ENCODE measurements at places on chromosomes 13 and 19.
A peak's percentile ranks its signal among the peaks of the same experiment; 100 is the strongest.

- no peak for DNase-seq
Measured at GRCh38 chr13:112893570-112894422, 75.2 kb upstream of the MCF2L start.

- DNase-seq: no peak
Measured at GRCh38 chr19:1214299-1214861, 8.8 kb downstream of the STK11 start.

- no peak for DNase-seq
Measured at GRCh38 chr13:45367358-45367757, 26.4 kb upstream of the TPT1 start.

- no peak for DNase-seq
Measured at GRCh38 chr13:113527272-113527958, 36.9 kb upstream of the DCUN1D2 start.

- peak; percentile 79 for DNase-seq
Measured at GRCh38 chr19:35868172-35868822, at the start of gene APLP1. TSS of gene APLP1 (plus strand) at chr19:35868574. CDS start at chr19:35868637, 63 bp downstream.

- DNase-seq: no peak
Measured at GRCh38 chr13:27007166-27007565, 164.4 kb downstream of the USP12 start.

DNA sequence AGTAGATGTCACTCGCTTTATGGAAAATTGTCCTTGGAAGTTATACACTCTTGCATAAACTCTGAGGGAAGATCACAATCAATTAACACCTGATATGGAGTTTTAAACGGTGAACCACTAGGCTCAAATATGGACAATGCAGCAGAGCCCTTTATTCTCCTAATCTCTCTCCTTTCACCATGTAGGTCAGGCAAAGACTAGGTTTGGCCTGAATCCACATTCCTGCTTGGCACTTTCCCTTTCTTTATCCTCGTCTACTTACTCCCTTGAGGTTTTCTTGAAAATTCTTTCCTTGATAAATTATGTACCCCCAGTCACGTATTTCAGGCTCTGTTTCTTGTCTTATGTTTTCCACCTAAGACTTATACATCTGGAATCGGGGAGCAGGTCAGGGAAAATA is 751.7 kb downstream of the DACH1 start:
- DNase-seq: no peak

- DNase-seq: no peak
Measured at GRCh38 chr13:46475541-46475991, 77.4 kb upstream of the LRCH1 start.

GRCh38 chr19:54506079-54506478 is 3.4 kb downstream of the LAIR2 start:
- no peak for DNase-seq

DNA sequence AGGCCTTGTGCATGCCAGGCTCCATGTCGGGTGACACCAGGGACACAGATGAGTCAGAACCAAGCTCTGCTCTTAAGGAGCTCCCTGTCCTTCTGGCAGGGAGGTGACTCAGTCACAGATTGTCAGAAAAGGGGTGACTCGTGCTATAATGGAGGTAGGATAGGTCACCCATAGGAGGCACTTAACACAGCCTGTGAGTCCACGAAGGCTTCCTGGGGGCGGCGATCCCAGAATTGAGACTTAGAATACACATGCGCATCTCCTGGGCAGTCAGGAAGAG is 19.6 kb downstream of the FUZ start:
- DNase-seq: no peak

GRCh38 chr13:27911521-27911920 is 8.3 kb upstream of the PDX1 start:
- DNase-seq: no peak

- DNase-seq: no peak
Measured at GRCh38 chr13:30792285-30793000, 57.1 kb downstream of the ALOX5AP start.

DNA sequence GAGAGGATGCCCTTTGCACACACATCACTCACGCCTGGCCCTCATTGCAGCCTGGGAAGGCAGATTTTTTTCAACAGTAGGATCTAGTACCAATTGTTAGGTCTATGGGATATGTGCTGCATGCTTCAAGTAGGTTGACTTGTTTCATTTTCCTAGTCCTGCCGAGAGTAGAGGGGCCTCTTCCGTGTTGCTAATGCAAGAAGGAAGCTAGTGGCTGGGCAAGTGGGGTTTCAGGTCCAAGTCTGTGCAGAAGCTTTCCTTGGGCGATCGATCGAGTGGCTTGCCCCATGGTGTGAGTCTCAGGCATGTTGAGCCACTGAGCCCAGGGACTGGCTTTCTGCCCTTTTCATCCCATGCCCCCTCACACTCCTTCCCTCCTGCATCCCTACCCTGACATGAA is 13.7 kb downstream of the ILF3 start:
- no peak for DNase-seq

DNA sequence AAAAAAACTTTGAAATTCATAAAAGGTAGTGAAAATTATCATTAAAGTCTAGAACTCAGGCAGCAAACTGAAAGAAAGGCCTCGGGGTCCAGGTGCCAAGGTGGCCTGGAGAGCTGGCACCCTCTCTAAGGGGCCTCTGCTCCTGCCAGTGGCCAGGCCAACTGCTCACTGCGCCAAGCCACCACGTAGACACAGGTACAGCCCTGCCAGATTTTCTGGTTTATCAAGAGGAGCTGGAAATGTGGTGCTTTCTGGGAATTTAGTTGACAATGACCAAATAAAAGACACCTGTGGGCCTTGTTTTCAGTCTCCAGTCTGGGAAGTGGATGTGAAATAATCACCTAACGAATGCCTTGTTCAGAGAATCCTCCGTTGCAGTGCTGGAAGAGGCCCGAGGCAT is 22.8 kb downstream of the ZNF574 start:
- no peak for DNase-seq

DNA sequence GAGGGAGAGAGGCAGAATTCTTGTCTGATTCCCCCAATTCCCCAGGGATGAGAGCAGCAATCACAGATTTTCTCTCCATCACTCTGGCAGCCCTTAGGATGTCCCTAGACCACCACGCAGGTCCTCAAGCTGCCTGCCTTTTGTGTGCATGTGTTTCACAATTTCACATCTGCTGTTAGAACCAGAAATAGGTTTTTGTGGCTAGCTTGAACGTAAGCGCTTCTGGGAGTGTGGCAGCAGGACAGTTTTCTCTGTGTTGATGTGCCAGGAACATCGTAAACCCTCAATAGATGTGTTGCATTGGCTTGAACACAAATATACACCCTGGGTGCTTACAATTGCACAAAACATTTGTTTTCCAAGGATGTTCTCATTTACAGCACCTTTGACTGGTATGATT is 78.8 kb upstream of the TMTC4 start:
- no peak for DNase-seq

- DNase-seq: no peak
Measured at GRCh38 chr13:89891416-89891815, 1456.1 kb upstream of the MIR17HG start.

DNA sequence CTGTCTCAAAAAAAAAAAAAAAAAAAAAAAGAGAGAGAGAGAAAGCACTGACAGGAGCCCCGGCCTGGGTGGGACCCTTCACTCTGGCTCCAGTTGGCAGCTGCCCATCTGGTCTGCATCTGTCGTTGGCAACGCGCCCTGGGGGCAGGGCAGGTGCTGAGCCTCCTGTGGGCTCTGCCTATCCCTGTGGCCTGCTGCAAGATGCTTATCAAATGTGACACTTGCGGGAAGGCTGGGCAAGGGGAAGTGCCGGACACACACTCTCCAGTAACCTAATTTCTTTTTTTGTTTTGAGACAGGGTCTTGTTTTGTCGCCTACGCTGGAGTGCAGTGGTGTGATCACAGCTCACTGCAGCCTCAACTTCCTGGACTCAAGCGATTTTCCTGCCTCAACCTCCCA is 10.7 kb upstream of the KPTN start:
- DNase-seq: peak; percentile 82

- DNase-seq: no peak
Measured at GRCh38 chr19:4678881-4679790, 9.0 kb upstream of the MYDGF start.

DNA sequence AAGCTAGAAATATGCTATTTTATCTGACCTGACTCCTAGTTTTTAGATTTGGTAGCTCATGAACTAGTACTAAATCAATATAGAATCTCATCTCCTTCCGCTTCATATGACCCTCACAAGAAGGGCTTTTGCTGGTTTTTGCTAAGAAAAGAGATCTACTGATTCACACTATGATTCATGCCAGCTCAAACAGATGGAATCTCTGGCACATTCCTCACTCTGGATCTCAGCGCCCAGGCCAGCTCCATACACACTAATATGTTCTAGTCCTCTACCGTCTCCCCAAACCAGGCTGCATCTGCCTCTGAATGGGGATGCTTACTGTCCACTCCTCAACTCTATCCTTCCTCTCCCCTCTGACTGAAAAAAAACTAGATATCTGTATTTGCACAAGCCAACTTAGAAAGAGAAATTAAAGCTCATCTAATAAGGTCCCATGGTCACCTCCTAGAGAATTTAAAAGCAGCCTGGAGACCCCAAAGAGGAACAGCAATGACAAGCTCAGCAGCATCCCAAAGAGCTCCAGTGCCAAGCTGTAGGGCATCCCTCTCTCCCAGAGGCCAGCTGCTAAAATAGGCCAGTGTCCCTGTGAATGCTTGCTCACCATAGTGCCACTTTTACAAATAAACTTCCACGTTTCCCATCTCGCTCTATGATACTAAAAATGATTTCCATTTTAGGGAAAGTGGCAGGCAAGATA is 74.9 kb downstream of the LHFPL6 start:
- no peak for DNase-seq

- no peak for DNase-seq
Measured at GRCh38 chr13:112693831-112694497, 4.1 kb downstream of the ATP11A start.

DNA sequence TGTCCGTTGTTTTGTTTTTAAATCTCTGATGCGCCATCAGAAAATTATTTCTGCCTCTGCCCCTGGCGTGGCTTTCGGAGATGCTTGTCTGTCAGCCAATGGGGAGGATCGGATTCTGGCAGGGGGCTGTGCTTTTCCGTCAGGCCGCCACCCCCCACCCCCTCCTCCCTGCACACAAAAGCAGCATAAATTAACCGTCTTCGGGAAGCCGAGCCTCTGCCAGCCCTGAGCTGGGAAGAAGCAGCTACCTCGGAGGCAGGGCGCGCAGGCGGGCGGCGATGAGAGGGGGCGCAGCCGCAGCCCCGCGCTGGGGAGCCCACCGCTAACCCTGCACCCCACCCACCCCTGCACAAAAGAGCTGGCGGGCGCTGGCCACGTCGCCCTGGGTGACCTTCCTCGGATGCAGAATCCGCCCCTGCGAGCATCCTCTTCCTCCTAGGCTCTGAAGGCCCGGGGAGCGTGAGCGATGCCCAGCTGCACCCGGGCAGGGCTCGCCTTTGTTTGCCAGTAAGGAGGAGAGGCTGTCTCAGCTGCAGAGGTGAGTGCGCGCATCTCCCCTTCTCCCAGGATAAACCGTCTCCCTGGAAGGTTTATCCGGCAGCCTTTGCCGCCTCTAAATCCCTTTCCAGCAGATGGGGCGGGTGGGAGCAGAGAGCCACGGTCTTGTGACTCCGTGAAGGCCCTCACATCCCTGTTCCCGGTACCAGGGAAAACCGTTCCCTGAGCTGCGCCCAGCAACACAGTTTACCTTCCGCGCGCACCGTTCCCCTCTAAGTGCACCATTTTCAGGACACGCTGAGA is at the start of gene ATCAY:
Gene ATCAY (plus strand): TSS at position 215 of the 801 bp plus-strand sequence. CDS start 5,083 bp downstream, outside the sequence.
- DNase-seq: no peak

DNA sequence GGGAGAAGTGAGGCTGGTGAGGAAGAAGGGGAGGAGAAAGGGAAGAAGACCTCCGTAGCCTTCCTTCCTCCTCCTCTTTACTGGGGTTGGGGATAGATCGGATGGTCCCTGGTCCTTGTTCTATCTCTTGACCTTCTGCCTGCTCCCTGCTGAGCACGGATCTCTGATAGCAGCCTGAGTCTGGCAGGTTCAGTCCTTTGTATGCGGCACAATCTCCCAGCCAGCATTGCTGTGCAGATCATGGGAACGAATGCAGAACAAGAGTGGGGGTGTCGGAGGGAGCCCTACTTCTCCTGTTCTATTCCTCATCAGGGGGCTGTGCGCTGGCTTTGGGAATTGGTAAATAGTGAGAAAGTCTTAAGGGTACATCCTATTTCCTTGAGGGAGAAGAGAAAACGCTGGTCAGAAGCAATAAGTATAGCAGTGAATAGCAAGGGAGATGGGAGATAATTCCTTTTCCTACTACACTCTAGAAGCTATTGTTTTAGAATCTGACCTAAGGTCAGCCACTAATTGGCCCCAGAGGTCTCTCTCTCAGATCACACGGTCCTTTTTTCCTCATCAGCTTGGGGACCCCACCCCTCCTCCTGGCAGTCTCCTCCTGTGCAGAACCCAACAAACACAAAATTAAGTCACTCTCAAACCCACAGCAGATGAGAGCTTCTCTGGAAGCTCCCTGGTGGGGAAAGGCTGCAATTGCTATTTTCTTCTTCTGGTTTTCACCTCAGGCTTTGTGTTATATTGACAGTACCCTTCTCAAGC is 41.0 kb downstream of the KL start:
- no peak for DNase-seq

GRCh38 chr13:41139296-41139966 is 6.8 kb upstream of the KBTBD6 start:
- no peak for DNase-seq

DNA sequence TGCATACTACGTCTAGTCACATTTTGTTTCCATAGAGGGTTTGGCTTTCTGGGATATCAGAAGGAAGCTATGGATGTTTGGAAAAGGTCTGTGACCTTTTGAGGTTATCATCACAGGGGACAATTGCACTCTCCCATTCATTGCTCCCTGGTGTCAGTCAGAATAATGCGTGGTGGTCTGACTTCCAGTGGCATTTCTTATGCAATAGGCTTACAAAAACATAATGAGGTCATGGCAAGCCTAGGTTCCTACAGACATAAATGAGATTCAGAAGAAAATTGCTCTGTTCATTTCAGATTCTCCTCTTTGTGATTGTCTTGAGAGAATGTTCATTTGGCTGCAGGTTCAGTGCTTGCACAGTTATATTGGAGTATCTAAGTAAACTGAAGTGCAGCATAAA is 54.6 kb downstream of the ARHGAP35 start:
- no peak for DNase-seq

- DNase-seq: no peak
Measured at GRCh38 chr19:56403261-56403660, 871 bp upstream of the ZNF583 start.

- no peak for DNase-seq
Measured at GRCh38 chr13:95505265-95505664, 47.3 kb upstream of the CLDN10 start.

- DNase-seq: no peak
Measured at GRCh38 chr13:62643007-62643483, 1227.4 kb upstream of the PCDH20 start.

DNA sequence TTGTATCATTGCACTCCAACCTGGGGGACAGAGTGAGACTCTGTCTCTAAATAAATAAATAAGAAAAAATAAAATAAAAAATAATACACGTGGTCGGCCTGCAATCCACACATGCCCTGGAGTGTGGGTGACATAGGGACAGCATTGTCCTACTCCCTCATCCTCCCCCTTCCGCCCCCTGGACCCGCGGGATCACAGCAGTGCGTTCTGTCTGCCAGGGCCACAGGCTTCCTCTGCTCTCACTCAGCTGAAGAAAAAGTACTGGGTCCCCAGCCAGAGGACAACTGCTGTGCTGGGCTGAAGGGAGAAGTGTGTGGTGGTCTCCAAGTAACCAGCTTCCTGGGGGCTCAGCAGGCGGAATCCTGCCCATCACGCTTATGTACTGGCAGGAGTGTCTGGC is 6.3 kb downstream of the BCAT2 start:
- no peak for DNase-seq

GRCh38 chr13:53501387-53501786 is 472.8 kb downstream of the OLFM4 start:
- DNase-seq: no peak

Measured in left forelimb (tissue), 1 donor.